ENCODE measurements at places on chromosomes 4 and X.

DNA sequence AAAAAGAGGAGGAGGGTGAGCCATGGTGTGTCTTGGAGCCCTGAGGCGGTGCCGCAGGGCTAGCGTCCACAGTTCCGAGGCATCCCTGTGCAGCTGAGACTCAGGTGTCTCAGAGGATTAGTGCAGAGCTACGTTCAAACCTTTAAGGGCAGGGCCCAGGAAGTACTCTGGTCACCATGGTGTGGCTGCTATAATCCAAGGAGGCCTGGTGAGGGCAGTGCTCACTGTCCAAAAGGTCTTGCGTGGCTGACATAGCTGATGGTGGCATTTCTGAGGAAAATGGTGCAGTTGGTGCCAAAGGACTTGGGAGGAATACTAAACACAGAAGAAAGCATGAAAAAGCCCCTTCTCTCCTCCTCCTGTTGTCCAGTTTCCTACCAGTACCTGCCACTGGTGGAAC lies 146.9 kb downstream of the DCHS2 start:
- peak; percentile 42 for DNase-seq

- DNase-seq, result no peak
Observed at GRCh38 chr4:108519911-108520601, 100.3 kb upstream of the RPL34 start.

DNA sequence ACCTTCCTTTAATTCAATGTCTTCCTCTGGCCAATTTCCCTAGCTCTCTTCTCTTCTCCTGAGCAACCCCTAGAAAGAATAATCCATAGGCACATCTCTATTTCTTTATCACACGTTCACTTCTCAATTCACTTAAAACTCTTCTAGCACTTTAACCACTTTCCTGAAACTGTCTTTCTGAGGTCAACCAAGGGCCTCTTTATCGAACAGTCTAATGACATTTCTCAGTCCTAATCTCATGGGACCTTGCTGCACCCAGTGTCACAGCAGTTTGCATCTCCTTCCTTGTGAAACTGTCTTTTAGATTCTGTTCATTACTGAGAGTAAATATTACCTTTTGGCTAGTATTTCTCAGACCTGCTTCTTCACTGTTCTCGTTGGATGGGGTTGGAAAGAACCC lies 285.3 kb upstream of the RASGEF1B start:
- no peak for DNase-seq

DNA sequence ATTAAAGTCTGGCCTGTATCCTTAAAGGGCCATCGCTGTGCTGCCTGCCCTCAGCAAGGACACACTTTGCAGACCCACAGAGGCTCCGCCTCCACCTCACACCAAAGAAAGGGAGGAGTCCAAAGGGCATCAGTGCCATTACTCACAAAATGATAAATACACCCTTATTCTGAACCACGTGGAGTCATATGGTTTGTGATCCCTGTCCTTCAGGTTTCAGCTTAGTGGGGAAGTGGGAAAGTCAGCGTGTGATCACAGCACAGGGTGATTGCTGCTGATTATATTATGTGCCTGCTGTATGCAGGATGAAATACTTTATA lies 35.9 kb upstream of the MSANTD1 start:
- DNase-seq, result no peak

DNA sequence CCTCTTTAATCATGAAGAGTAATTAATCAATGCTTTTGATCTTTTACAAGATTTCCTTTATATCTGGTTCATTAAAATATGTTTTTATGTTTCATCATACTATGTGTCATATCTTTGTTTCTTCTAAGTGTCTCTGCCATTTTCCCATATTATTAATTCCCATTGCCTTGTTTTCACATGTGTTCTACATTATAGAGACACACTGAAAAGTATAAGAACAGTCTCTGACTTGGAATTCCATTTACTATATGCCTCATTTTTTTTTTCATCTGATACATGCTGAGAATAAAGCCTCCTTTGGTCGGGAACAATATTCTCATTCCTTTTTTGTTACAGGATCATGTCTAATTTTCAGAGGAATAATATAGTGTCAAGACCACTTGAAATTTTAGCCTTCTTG lies 4.3 kb downstream of the BANK1 start:
- DNase-seq, result no peak

- DNase-seq, result no peak
Observed at GRCh38 chr4:22181736-22182135, 233.2 kb upstream of the KCNIP4 start.

DNA sequence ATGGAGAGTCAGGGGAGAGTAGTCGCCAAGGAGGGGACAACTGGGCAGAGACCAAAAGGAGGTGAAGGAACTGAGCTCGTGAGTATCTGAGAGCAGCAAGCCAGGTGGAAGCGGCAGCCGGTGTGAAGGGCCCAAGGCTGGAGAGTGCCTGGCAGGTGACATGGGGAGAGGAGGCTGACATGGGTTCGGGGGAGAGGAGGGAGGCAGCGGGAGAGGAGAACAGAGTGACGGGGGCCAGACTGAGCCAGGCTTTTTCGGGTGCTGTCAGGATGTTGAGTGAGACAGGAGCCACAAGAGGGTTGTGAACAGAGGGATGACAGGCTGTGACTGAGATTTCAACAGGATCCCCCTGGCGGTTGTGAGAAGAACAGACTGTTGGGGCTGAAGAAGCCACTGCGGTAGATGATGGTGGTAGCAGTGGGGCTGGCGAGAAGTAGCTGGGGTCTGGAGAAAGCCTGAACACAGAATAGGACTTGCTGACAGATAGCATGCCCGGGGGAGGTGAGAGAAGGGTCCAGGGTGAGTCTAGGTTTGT lies 5.7 kb downstream of the ELK1 start:
- peak; percentile 25 for DNase-seq

- no peak for DNase-seq
Observed at GRCh38 chr4:25938787-25939186, 24.8 kb downstream of the SMIM20 start.

- DNase-seq, result no peak
Observed at GRCh38 chrX:134374294-134374693, 85.7 kb upstream of the HPRT1 start.

- DNase-seq, result no peak
Observed at GRCh38 chr4:179709961-179710624, 2267.9 kb upstream of the AGA start.

- DNase-seq, result peak; percentile 78
Observed at GRCh38 chrX:1323315-1323714, 13.3 kb upstream of the IL3RA start.

GRCh38 chr4:70364002-70364401 lies 3.4 kb downstream of the SMR3A start:
- no peak for DNase-seq

- DNase-seq, result no peak
Observed at GRCh38 chr4:13836946-13837912, 209.7 kb upstream of the BOD1L1 start.

- DNase-seq, result no peak
Observed at GRCh38 chr4:140686796-140687195, 69.4 kb downstream of the TBC1D9 start.

DNA sequence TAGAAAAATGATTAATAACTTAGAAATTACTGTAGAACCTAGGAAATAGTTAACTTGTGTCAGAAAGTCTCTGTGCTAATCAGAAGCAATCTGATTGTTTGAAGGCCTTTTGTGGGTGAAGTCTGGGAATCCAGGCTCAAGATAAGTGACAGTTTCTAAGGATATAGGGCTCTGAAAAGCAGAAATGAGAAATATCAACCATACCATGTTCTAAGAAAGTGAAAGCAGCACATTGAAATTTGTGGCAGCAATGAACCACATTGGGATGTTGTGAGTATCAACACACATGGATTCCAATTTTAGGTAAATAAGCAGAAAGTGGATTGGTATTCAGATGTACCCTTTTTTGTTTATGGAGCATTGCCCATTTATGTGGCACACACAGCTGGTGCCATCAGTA lies 464.6 kb downstream of the IL15 start:
- DNase-seq, result no peak

- DNase-seq, result no peak
Observed at GRCh38 chr4:121799208-121799823, 1.8 kb upstream of the EXOSC9 start.

DNA sequence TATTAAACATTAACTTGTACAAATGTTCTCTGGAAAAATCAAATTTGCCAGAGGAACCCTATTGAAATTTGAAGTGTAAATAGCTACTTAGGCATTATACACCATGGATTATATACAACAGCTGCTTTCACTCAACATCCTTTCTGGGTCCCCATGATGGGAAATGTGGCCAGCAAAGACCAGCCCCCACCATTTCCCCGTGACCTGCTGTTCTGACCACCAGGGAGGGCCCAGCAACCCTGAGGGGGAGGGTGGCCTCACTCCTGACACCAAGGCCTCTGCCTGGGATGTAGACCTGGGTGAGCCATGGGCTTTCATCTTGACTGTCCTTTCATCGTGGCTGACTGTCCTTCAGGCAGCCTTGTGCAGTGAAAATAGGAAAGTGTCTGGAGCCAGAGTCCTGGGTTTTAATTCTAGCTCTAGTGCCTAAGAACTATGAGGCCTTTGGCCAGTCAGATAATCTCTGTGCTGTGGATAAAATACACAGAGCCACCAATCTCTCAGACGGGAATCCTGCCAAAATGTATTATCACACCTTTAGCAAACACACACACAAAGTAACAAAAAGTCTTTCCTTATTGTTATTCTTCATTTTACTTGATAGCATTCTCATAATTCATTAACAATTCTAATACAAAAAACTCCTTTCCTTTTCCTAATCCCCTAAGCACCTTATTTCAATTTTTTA lies 45.1 kb downstream of the NR3C2 start:
- no peak for DNase-seq

- DNase-seq, result no peak
Observed at GRCh38 chrX:69232945-69233344, 67.7 kb upstream of the PJA1 start.

DNA sequence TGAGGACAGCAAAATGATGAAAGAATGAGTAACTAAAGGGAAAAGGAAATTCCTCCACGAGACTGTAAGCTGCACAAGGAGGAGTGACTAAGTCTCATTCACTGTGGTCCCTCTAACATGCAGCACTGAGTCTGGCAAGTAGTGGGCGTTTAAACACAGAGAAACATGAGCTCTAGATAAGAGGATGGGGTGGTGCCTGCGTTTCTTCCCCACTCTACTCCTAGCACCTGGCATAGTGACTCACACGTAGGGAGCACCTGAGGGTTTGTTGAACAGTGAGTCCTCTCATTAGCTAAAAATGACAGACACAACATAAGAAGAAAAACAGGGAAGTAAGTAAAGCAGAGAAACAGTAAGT lies 105.8 kb upstream of the CBR4 start:
- no peak for DNase-seq

GRCh38 chr4:99711657-99712056 lies 54.0 kb upstream of the C4orf54 start:
- no peak for DNase-seq

- DNase-seq, result no peak
Observed at GRCh38 chrX:22296871-22297270, 24.2 kb downstream of the CBLL2 start.

GRCh38 chrX:118665204-118665603 lies 62.2 kb upstream of the IL13RA1 start:
- no peak for DNase-seq

- DNase-seq, result no peak
Observed at GRCh38 chr4:102675141-102675540, 85.6 kb downstream of the MANBA start.

DNA sequence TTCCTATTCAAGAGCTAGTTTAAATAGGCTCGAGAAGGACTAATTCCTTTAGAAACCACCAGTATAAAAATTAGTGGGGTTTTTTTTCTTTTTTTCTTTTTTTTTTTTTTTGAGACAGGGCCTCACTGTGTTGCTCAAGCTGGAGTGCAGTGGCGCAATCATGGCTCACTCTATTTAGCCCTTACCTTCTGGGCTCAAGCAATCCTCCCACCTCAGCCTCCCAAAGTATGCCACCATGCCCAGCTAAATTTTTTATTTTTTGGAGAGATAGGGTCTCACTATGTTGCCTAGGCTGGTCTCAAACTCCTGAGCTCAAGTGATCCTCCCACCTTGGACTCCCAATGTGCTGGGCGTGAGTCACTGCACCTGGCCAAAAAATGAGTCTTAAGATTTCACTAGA lies 52.8 kb downstream of the APOO start:
- no peak for DNase-seq

GRCh38 chrX:23344238-23344903 lies 9.7 kb downstream of the PTCHD1 start:
- DNase-seq, result no peak

- DNase-seq, result no peak
Observed at GRCh38 chr4:155607481-155607880, 59.2 kb upstream of the GUCY1A1 start.

GRCh38 chr4:185244763-185245162 lies 35.4 kb downstream of the SNX25 start:
- DNase-seq, result no peak

DNA sequence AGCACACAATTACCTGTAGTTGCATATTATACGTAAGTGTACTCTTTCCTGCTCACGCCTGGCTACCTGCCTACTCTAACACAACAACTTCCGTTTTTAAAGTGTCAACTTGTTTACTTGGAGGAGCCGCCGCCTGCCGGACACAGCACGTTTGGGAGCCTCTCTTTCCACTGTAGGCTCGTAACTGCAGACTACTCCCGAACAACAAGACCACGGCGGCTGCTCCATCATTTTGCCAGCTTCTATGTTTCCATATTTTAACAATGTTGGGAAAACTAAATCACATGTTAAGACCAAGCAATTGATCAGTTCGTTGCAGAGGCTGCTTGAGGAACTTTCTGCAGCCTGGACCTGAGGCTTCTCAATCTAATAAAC lies 841 bp downstream of the MTNR1A start:
- peak; percentile 52 for DNase-seq

DNA sequence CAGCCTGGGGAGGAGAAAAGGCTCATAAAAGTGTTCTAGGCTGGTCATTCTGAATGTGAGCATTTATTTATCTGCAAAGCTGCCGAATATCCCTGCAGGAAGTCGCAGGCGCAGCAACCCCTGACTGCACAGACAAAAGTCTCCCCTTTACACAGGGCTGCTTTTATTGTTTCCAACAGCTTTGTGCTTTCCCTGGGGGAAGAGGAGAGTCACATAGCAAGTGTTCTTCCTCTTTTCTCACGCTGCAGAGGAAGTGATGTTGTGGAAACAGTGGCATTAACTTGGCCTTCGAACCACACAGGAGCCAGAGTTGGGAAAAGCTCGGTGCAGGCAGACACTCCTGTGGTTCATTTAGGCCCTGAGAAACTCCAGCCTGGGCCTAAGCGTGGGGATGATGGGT lies 81.5 kb upstream of the BCOR start:
- DNase-seq, result no peak

- no peak for DNase-seq
Observed at GRCh38 chr4:73770917-73771316, 30.5 kb downstream of the CXCL8 start.

GRCh38 chrX:8730812-8731558 lies 952 bp downstream of the ANOS1 start:
- peak; percentile 15 for DNase-seq

- no peak for DNase-seq
Observed at GRCh38 chr4:133802359-133803140, 399.0 kb downstream of the PABPC4L start.

DNA sequence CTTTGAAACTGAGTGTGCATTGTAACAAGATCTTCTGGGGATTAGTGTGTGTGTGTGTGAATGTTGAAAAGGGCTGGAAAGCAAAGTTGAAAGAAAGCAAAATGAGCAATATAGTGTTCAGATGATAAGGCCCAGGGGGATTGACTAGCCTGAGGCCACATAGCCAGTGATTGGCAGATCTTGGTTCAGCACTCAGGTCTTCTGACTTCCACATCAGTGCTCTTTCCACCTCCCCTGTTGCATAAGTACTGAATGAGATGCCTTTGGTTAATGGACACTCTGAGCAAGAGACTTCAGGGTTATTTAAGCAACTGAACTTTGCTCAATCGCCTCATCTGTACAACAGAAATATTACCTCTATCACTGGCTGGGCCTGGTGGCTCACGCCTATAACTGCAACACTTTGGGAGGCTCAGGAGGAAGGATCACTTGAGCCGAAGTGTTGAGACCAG lies 120.4 kb downstream of the TMEM164 start:
- DNase-seq, result no peak

Data from WTC11 (cell line).